Mucosa of descending colon (tissue), 3 donors: ENCODE measurements at places on chromosomes 11 and 22. TPM values are rescaled to one million over a fixed set of nuclear protein-coding genes. Genes with fewer than 3 reads are reported as not detected.

The C11orf16 gene
- not detected for total RNA-seq

The PTPRJ gene
- 54.6 TPM for total RNA-seq

The NLRP14 gene
- total RNA-seq: 0.17 TPM

GRCh38 chr11:3826721-3827120, 14.0 kb downstream of the RHOG start:
- no peak for DNase-seq

GRCh38 chr22:26417406-26417805, 11.7 kb upstream of the ASPHD2 start:
- DNase-seq: no peak

DNA sequence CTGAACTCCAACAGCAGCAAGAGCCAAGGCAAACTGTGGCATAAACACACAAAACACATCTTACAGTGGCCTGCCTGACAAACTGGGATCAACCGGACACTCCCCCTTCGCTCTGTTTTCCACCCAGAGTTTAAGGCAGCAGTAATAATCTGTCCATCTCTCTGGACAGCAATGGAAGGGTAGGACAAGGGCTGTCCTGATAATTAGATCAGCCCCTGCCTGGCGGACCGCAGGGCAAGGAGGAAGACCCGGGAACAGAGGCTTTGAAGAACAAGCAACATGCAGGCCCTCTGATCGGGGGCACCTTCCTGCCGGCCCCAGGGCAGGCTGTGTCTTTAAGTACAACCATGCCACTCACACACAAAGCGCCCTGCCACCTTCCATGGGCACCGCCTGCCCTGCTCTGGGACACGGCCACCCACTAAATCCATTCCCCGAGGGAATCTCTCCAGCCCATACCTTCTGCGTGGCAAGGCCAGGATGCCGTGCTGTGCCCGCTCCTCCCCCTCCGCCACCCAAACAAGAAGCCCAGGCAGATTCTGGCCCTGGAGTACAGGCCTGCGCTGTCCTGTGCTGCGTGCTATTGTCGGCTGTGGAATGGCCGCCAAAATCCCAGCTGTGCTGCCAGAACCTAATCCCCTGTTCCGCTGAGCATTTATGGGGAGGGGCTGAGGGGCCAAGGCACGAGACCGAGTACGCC, 38.8 kb downstream of the NUMA1 start:
- peak; percentile 78 for DNase-seq

- no peak for DNase-seq
Measured at GRCh38 chr11:45715418-45715817, 50.0 kb upstream of the CHST1 start.

DNA sequence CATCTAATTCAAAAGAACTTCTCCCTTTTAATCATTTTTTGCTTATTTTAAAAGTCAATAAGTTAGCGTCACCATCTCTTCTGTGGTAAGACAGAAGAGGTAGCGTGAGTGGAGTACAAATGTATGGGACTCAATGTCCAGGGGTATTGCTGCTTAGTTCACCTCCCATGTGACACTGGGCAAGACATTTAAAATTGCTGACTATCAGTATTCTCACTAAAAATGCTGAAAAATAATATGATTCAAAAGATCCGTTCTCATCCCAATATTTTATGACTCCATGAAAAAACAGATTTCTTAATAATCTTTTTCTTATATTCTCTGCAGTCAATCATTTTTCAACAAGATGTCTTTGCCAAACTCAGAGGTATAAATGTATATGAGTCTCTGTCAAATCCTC, 68.1 kb upstream of the LRRC4C start:
- no peak for DNase-seq
